ENCODE measurements at places on chromosomes 16 and 17.
A peak's percentile ranks its signal among the peaks of the same experiment; 100 is the strongest.

- DNase-seq = no peak
Observed at GRCh38 chr17:63126607-63127006, 160.6 kb downstream of the TANC2 start.

- no peak for DNase-seq
Observed at GRCh38 chr16:48596326-48596725, 13.7 kb downstream of the N4BP1 start.

GRCh38 chr17:14505606-14506005, 204.7 kb downstream of the HS3ST3B1 start:
- no peak for DNase-seq

DNA sequence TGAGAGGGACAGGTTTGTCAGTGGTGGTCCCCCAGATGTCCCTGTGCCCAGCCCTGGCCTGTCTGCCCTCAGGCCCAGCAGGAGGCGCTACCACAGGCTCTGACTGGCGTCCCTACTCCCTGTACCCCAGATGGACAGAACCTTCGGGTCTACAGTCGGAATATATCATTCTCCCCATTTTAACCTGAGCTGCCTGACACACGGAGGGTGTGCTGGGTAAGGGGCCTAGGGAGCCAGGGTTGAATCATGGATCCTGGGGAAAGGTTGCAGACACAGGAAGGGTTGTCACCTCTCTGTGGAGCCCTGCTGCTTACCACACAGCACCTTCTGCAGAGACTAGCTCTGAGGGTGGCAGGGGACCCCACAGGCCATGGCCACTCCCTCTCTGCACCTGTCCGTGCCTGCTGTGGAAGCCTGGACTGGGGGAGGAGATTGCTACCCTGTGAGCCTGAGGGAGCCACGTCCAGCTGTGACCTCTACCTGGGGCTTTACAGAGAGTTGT, 162.2 kb upstream of the ZNF267 start:
- no peak for DNase-seq

GRCh38 chr17:61318684-61319098, 81.0 kb upstream of the TBX2 start:
- DNase-seq = no peak

GRCh38 chr16:9657641-9658040, 524.6 kb downstream of the GRIN2A start:
- DNase-seq = no peak

DNA sequence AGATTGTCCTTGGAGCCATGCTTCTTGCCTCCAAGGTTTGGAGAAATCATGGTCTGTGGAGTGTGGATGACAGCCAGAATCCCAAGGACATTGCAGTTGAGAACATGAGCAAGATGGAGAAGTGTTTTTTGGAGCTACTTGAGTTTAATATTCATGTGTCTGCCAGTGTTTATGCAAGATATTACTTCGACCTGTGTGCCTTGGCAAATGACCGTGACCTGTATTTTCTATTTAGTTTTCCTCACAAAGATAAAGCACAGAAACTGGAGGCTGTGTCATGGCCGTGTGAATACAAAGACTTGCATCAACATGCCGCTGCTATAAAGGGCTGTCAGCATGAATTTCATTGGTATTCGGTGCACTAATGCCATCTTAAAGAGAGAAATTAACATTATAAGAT, 9.0 kb downstream of the GGA2 start:
- DNase-seq = no peak

DNA sequence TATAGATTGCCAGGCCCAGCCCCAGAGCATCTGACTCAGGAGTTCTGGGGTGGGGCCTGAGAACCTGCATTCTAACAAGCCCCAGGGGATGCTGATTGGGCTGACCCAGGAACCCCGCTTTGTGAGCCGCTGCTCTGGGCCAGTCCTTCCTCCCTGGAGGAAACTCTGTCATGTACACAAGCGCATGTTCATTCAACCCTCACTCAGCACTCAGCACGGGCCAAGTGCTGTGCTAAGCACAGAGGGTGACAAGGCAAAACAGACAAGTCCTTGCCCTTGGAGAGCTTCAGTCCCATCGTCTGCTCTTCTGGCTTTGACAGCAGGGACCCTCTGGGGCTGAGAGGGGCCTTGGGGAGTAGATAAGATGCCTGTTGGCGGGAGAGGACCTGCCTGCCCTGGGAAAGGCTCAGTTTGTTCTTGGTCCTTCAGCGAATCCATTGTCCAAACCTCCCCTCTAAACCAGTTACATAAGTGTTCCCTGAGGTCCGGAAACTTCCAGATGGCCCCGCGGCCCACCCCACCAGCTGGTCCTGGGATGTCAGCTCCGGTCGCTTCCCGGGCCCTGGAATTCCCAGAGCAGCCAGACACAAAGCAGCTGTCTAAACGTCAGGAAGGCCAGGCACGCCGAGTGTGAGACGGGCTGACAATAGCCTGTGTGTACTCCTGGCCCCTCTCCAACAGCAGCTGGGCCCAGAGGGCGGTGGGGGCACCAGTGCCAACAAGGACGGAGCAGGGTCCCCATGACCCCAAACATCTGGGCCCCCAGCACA, 88.8 kb downstream of the ZDHHC7 start:
- DNase-seq = peak; percentile 84

DNA sequence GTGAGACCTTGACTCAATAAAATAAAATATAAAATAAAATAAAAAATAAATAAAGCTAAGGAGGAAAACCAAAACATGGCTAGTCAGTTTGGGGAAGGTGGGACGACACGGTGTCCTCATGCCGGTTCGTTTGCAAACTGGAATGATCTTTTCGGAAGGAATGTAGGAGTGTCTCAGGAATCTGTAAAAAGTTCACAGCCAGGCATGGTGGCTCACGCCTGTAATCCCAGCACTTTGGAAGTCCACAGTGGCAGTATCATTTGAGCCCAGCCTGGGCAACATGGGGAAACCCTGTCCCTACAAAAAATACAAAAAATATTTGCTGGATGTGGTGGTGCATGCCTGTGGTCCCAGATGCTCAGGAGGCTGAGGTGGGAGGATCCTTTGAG, 14.7 kb upstream of the RPTOR start:
- DNase-seq = no peak

- no peak for DNase-seq
Observed at GRCh38 chr17:18218756-18219415, 6.5 kb upstream of the LLGL1 start.

DNA sequence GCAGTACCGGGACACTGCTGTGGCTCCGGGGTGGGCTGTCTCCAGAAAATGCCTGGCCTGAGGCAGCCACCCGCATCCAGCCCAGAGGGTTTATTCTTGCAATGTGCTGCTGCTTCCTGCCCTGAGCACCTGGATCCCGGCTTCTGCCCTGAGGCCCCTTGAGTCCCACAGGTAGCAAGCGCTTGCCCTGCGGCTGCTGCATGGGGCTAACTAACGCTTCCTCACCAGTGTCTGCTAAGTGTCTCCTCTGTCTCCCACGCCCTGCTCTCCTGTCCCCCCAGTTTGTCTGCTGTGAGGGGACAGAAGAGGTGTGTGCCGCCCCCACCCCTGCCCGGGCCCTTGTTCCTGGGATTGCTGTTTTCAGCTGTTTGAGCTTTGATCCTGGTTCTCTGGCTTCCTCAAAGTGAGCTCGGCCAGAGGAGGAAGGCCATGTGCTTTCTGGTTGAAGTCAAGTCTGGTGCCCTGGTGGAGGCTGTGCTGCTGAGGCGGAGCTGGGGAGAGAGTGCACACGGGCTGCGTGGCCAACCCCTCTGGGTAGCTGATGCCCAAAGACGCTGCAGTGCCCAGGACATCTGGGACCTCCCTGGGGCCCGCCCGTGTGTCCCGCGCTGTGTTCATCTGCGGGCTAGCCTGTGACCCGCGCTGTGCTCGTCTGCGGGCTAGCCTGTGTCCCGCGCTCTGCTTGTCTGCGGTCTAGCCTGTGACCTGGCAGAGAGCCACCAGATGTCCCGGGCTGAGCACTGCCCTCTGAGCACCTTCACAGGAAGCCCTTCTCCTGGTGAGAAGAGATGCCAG, 12.9 kb downstream of the STH start:
- DNase-seq = no peak

- peak; percentile 59 for DNase-seq
Observed at GRCh38 chr16:48054881-48055601, 100.8 kb downstream of the ABCC12 start.

DNA sequence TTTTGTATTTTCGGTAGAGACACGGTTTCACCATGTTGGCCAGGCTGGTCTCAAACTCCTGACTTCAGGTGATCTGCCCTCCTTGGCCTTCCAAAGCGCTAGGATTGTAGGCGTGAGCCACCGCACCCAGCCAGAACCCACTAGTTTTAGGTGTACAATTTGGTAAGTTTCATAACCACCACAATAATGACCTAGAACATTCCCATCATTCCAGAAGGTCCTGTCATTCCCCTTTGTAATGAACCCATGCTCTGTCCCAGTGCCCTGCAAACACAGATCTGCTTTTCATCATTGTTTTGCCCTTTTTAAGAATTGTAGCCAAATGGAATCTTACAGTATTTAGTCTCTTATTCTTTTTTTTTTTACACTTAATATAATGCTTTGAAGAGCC, 35.6 kb upstream of the IRF8 start:
- DNase-seq = no peak

GRCh38 chr16:13936596-13937081, 16.7 kb downstream of the ERCC4 start:
- DNase-seq = no peak

GRCh38 chr17:896953-897661, 82.5 kb downstream of the NXN start:
- peak; percentile 13 for DNase-seq

GRCh38 chr17:903691-904481, 75.7 kb downstream of the NXN start:
- DNase-seq = no peak

GRCh38 chr17:14318918-14319205, 18.0 kb downstream of the HS3ST3B1 start:
- no peak for DNase-seq

GRCh38 chr17:82419540-82419939, 1.2 kb upstream of the OGFOD3 start:
- no peak for DNase-seq

DNA sequence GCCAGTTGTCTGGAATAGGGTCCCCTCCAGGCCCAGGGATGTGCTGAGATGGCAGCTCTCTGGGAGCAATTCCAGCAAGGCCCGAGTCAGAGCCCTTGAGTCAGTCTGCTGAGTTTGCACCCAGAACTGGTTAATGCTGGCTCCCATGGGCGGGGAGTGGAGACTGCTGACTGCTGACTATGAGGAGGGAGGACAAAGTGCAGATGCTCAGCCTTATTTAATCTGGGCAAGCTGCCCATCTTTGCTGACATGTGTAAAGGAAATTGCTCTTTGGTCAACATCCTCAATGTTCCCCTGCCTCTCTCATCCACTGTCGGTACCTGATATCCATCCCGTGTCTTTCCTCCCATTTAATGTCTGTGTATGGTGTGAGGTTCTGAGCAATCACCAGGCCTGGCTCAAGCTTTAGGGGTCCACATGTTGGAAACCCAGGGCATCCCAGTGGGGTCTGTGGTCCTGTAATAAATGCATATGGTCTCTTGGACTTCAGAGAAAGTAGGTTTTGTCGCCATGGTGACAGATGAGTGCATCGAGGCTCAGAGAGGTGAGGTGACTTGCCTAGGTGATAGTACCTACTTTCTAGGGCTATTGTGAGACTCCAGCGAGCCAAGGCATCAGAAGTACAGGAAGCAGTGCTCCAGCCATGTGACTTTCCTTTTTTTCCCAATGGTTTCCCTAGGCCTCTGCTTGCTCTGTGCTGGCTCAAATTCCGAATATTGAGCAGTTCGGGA, 20.0 kb upstream of the RNF135 start:
- DNase-seq = peak; percentile 70

DNA sequence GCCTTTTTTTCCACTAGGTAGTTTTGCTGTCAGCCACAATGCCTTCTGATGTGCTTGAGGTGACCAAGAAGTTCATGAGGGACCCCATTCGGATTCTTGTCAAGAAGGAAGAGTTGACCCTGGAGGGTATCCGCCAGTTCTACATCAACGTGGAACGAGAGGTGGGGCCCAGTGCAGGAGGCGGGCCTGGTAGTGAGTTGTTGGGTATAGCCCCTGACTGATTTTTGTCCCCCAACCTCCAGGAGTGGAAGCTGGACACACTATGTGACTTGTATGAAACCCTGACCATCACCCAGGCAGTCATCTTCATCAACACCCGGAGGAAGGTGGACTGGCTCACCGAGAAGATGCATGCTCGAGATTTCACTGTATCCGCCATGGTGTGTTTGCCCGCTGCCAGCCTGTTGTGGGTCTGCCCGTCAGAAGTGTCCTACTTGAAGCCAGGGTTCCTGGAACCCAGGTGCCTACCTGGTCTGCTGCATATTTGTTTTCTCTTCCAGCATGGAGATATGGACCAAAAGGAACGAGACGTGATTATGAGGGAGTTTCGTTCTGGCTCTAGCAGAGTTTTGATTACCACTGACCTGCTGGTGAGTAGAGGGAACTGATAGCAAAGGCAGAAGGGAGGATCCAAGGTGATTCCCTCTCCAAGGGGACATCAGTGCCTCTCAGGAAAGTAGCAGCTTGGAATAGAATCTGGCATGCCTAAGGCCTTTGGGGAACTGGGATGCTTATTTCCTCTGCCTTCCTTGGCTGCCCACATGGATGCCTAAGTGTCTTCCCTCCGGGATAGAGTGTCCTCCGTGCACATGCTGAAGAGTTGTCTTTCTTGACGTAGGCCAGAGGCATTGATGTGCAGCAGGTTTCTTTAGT, 1.9 kb upstream of the CD68 start:
- no peak for DNase-seq

DNA sequence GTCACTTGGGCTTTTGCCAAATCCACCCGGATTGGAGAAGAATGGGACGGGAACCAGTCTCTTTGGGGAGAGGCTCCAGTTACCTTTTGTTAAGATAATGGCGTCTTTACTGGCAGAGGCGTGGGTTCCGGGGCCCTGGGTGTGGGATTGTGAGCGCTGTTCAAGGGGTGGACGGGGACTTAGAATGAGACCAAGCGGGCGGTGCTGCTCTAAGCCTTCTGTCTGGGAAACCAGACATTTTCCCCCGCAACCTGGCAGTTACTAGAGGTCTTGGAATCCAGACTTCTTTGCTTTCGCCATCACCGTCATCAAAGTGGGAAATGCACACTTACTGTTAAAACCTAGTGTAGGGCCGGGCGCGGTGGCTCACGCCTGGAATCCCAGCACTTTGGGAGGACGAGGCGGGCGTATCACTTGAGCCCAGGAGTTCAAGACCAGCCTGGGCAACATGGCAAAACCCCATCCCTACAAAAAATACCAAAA, 706 bp downstream of the TEN1 start:
- no peak for DNase-seq

- DNase-seq = no peak
Observed at GRCh38 chr16:86824751-86825296, 246.5 kb downstream of the FOXL1 start.

GRCh38 chr17:75103601-75104554, 5.9 kb upstream of the ARMC7 start:
- DNase-seq = no peak

- DNase-seq = no peak
Observed at GRCh38 chr16:3988824-3989223, 108.3 kb upstream of the CREBBP start.

Measured in head of caudate nucleus (tissue), 42 donors.